ENCODE measurements at places on chromosomes 7 and 10.

DNA sequence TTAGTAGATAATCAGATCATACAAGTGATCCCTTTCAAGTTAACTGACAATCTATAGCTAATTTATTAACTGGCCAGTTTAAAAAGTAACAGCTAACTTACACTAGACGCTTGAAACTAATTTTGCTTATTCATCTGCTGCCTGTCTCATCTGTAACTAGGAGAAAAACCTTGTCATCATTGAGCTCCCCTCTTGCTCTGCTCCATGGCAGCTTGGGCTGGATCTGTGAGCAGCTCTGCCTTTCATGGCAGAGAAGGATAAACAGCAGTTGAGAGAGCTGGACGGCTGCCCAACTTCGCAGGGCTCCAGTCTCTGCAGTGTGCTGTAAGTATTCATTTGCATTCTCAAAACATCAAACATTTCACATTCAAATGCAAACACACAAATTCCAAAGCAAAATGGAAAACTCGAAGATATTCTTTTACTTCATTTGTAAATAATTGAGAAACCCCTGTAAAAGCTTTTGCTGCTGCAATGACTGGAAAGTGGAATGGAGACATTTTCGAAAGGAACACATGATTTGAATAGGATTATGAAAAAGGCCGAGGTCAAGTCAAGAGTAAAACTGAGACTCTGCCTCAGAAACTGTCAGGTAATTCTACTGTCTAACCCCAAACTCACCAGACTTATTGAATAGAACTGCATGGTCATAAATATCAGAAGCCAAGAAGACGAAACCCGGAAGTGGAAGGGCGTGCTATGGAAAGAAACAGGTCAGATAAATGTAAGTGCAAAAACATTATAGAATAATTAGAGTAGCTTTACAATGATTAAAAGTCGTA lies 17.6 kb downstream of the SLC35B4 start:
- no peak for DNase-seq

- no peak for DNase-seq
These were observed 114.1 kb downstream of the POU6F2 start for GRCh38 chr7:39091774-39092173.

- peak; percentile 1 for DNase-seq
These were observed 22.7 kb upstream of the WASHC2A start for GRCh38 chr10:50044941-50045664.

GRCh38 chr7:151592868-151593486 lies 73.3 kb upstream of the RHEB start:
- peak; percentile 99 for DNase-seq

- DNase-seq: no peak
These were observed 551.0 kb upstream of the ZWINT start for GRCh38 chr10:56912043-56912442.

DNA sequence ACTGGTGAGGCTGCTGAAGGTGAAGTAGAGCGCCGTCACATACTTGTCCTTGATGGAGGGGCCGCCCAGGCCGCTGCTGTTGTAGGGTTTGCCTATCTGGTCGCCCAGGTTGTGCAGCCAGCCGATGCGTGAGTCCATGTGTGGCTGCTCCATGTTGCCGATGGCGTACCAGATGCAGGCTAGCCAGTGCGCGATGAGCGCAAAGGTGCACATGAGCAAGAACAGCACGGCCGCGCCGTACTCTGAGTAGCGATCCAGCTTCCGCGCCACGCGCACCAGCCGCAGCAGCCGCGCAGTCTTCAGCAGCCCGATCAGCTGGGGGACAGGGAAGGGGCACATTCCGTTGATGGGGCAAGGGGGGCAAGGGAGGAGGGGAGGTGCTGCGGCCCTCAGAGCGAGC lies 26.6 kb downstream of the KCNH2 start:
- DNase-seq: no peak

- DNase-seq: peak; percentile 13
These were observed 5.6 kb downstream of the ABI1 start for GRCh38 chr10:26855186-26855585.

DNA sequence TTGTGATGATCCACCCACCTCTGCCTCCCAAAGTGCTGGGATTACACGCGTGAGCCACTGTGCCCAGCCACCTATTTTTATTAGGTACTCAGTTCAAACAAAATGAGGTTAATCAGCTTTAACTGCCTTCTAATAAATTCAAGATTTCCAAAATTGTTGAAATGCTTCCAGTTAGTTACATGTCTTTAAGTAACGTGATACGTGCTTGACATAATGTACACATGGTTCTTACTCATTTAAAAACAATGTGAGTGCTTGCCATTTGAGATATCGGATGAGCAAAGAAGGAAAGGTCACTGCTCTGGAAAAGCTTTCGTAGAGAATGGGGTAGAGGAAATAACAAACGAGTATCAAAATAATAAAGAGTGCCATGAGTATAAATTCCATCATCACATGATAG lies 83.6 kb downstream of the KMT2E start:
- peak; percentile 93 for DNase-seq

DNA sequence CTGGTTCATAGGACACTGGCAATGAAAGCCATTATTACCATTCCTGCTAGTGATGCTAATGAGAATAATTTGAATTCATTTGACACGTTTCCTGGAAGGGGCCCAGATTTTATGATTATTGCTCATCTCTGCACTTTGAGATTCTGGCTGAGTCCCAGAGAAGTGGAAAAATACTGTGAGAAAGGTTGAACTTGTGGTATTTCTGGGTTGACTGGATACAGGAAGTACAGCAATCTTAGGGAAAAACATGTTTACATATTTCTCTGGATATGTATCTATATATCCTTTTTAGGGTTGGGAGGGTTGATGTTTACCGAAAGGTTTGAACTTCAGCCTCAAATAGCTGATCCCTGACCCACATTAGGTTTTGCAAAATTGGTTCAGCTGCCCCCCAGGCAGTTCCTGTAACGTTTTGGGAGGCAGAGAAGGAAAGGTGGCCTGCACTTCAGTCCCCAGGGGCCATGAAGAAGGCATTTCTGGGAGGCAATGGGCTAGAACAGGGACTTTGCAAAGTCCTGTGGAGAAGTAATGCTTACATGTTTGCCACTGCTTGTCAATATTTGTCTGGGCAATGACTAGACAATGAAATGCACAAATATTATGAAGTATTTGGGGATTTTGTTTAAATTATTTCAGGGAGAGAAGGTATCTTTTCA lies 253.7 kb upstream of the PITRM1 start:
- peak; percentile 97 for DNase-seq

GRCh38 chr7:44131173-44132029 lies 8.1 kb upstream of the POLD2 start:
- no peak for DNase-seq

- no peak for DNase-seq
These were observed 79.5 kb downstream of the EZH2 start for GRCh38 chr7:148804343-148805235.

- DNase-seq: peak; percentile 7
These were observed 142.1 kb downstream of the STK31 start for GRCh38 chr7:23852135-23852534.

DNA sequence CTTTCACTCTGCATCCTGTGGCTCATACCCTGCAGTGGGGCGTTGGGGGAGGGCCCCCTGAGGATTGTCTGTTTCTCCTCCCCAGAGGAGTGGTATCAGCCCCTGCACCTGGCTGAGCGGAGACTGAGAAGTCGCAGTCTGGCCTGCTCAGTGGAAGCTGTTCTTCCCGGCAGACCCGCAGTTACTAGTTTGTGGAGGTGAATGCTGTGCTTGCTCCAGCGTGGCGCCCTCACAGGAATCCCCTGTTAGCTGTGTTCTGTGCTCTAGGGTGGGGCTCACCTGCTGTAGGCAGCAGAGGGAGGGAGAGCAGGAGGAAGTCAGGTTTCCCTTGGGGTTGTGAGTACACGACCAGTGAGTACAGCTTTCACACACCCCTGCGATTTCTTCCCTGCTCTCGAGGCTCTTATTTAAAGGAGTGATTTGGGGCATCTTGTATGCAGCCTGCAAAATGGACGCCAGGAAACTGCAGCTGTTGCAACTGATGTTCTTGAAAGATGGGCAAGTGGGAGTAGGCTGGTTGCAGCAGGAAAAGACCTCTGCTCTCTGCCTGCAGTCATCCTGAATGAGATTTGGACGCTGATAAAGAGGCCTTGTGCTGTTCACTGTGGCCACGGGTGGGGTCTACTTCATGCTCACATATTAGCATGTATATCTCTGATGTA lies 66.4 kb downstream of the HK1 start:
- DNase-seq: no peak

- no peak for DNase-seq
These were observed 57.5 kb downstream of the CAMK1D start for GRCh38 chr10:12406764-12407400.

DNA sequence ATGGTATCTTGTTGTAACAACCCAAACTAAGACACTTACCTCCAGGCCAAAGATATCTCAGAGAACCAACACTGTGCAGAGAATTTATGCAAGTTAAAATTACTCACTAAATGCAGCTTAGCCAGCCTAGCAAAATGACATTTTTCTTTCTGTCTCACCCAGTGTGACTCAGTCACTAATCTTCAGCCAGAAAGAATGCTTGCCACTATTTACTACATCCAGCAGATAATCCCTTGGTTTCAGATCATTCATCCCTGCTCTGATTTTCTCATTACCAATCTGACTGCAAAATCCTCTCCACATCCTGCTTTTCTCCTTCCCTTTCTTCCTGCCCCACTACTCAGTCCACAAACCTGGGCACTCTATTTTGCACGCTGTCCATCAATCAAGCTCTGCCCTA lies 93.5 kb upstream of the NEBL start:
- peak; percentile 77 for DNase-seq

- DNase-seq: peak; percentile 53
These were observed 13.0 kb upstream of the CHST15 start for GRCh38 chr10:124106241-124106879.

DNA sequence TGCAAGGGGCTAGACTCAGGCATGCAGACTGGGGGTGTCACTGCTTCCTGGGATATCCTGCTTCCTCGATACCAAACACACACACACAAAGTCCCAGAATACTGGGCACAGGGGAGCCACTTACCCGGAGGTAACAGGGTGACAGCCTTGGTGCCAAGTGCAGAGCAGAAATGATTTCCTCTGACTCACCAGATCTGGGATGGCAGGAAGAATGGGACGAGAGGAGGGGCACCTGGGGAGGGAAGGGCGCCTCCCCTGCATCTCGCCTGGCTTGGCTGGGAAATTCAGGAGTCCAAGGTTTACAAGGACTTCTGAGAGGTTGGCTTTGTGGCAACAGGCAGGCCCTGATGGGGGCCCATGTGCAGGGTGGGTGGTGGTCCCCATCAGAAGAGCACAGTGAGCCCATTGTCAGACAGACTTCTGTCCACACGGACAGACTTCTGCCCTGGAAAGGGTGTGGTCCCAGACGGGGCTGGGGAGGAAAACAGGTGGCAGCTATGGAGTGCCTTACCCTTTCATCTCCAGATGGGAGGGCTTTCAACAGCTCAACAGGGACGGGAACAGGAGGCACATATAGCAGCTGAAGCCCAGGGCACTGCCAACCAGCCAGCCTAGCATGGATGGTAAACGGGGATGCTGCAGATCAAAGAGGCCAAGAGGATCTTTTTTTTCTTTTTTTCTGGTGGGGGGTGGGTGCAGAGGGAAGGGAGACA lies 9.7 kb upstream of the CCL24 start:
- no peak for DNase-seq

DNA sequence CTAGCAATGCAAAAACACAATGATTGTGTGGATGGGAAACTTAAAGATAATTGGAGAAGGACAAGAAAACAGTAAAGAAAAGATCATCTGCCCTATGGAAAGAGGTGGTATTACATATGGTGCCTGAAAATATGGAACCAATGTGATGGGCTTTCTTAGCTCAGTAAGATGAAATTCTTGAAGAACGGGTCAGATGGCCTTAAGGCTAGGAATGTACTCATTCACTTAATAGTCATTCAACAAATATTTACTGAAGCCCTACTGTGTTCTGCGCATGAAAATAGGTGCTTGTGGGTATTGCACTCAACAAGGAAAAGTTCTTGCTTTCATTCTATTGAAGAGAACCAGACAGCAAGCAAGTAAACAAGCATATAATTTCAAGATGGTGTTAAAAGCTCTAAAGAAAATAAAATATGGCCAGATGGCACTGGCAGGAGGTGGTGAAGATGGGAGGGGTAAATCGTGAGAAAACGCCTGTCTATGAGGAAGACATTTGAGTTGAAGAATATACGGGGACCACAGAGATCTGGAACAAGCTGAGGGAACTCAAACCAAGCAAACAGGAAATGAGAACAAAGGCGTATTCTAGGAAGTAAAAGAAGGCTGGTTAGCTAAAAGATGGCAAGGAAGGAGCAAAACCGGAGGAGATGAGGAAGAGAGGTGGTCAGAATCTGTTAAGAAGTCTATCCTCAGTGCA lies 179.7 kb downstream of the ANK3 start:
- peak; percentile 9 for DNase-seq

- DNase-seq: no peak
These were observed 20.0 kb upstream of the GALNTL5 start for GRCh38 chr7:151936207-151936606.

GRCh38 chr10:5694573-5694972 lies 9.9 kb downstream of the TASOR2 start:
- no peak for DNase-seq

DNA sequence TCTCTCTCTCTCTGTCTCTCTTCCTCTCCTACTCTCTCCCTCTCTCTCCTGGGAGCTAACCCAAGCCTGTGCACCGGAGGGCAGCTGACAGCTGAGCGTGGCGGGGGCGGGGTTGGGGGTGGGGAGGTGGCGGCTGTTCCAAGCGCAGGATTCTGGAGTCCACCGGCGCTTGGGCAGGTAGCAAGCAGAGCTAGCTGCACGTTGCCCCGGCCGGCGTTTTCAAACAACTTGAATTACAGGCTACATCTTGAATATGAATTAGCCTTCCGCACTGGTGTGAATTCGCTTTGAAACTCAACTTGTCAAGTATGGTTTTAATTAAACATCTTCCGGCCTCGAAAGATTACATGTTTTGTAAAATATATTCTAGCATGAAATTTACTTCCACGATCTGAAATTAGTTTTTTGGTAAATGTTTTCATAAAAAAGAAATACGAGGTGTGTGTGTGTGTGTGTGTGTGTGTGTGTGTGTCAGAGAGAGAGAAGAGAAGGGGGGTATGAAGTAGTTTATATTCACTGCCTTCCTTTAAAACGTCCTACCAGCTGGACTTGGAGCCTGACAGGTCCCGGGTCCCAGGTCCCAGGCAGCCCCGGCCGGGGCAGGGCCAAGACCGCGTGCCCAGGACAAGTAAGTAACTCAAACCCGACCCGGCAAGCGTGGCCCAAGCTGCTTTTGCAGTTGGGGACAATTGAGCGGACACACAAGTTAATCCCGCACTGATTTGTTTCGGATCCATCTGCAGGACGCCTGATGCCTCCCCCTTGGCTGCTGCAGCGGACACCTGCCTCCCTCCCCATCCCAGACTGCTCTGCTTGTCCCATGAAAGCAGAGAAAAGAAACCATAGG lies 9.0 kb upstream of the DLX6 start:
- DNase-seq: no peak
